ENCODE measurements at places on chromosomes 16 and 17.

- DNase-seq, result no peak
Measured at GRCh38 chr16:7979448-7980132, 610.7 kb downstream of the TMEM114 start.

DNA sequence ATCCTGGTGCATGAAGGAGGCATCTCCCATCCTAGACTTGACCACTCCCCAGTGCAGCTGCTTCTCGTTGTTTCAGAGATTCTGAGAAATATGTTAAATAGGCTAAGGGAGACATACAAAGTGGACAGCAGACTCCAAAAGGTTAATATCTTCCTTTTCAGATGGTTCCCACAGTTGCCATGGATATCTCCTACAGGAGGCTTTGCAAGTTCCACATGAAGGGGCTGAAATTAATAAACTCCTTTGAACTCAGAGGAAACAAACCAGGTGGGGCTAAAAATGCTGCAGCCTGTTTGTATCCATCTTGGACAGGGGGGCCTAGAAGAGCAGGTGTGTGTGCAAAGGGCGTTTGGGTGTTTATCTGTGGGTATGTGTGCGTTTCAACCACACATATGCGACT is 257.4 kb upstream of the XYLT1 start:
- no peak for DNase-seq

GRCh38 chr17:79813297-79814126 is 16.6 kb upstream of the CBX8 start:
- DNase-seq, result no peak

GRCh38 chr17:1289695-1290094 is 10.2 kb downstream of the TRARG1 start:
- DNase-seq, result no peak

DNA sequence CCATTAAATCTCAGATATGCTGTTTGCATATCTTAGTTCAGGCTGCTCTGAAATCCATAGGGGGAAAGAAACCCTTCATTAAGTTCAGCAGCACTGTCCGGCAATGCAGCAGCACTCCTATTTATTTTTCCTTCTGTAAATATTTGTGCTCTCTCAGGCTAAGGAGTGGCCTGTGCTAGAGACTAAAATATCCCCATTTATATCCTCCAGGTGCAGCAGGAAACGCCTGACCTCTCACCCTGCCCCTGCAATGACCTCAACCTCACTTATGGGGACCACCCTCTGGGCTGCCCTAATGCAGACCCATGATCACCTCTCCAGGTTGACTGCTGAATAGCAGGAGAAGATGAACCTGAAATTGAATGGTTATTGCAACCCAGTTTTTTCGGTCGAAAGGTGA is 165.0 kb upstream of the ELAC2 start:
- no peak for DNase-seq

DNA sequence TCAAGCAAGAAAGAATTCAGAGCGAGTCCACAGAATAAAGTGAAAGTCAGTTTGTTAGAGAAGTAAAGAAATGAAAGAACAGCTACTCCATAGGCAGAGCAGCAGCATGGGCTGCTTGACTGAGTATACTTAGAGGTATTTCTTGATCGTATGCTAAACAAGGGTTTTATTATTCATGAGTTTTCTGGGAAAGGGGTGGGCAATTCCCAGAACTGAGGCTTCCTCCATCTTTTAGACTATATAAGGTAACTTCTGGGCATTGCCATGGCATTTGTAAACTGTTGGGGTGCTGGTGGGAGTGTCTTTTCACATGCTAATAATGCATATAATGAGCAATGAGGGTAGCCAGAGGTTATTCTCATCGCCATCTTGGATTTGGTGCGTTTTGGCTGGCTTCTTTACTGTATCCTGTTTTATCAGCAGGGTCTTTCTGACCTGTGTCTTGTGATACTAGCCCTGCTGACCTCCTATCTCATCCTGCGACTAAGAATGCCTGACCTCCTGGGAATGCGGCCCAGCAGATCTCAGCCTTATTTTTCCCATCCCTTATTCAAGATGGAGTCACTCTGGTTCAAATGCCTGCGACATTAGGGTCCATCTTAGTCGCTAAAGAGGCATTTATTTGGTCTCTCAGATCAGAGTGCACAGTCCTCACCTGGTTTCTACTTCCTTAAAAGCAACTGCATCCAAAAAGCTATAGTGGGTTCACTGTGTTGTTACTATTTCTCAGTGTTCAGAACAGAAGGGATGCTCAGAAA is 100.6 kb upstream of the CACNG5 start:
- DNase-seq, result no peak

GRCh38 chr16:7871371-7871770 is 538.7 kb downstream of the RBFOX1 start:
- no peak for DNase-seq

- no peak for DNase-seq
Measured at GRCh38 chr16:21980032-21980431, 20.9 kb downstream of the PDZD9 start.

DNA sequence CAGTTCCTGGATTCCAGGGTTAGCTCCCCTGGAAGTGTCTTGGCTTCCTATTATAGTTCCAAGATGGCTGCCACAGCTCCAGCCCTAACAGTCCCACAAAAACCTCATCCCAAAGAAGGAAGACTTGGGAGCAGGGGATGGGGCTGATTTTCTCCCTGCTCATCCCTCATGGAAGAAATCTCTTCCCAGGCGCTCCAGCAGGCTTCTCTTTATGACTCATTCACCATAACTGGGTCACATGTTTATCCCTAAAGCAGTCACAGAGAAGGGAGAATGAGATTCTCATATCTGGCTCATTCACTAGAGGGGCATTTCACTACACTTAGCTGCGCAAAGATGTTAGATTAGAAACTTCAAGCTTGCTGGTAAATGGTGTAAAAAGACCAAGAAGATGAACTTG is 206.5 kb upstream of the IRX3 start:
- DNase-seq, result no peak

DNA sequence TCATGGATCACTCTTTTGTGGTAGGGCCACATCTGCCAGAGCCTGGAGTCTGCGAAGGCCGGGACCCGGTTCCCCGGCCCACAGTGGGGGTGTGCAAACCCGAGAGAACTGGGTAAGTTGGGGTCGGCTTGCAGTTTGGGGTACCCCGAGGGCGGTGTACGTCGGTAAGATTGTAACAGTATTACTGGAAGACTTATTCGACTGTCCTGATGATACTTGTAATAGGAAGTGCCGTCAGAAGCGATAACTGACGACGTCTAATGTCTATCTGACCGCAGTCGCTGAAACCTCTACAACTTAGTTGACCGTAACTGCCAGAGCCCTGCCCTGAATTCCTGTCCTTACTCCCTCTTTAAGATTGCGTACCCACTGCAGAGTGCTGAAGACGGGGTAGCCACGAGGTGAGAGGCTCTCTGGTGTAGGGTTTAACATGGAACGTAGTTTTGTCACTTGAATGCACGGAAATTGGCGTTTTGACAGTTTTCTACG is 24.0 kb downstream of the TRPV2 start:
- peak; percentile 46 for DNase-seq

GRCh38 chr16:68264128-68265077 is at the start of gene SLC7A6:
TSS of gene SLC7A6 (plus strand) at chr16:68264526. CDS start at chr16:68274727, 10,201 bp downstream.
- DNase-seq, result peak; percentile 87

DNA sequence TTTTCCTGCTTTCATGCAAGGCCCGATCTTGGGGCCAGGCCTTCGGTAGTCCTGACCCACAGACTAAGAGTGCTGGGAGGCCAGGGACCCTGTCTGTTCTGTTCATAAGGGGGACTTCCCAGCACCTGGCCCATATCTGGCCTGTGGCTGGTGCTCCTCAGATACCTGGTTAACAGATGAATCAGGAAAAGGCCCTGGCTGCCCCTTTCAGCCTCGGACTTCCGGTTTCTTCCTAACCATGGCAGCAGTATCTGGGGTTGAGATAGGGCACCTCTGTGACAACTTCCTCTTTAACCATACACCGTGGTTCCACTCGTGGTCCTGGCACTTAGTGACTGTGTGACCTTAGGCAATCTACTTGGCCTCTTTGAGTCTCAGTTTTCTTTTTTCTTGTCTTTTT is 18.4 kb downstream of the PLCG2 start:
- DNase-seq, result peak; percentile 28

- no peak for DNase-seq
Measured at GRCh38 chr17:37094391-37094790, 145.6 kb downstream of the AATF start.

DNA sequence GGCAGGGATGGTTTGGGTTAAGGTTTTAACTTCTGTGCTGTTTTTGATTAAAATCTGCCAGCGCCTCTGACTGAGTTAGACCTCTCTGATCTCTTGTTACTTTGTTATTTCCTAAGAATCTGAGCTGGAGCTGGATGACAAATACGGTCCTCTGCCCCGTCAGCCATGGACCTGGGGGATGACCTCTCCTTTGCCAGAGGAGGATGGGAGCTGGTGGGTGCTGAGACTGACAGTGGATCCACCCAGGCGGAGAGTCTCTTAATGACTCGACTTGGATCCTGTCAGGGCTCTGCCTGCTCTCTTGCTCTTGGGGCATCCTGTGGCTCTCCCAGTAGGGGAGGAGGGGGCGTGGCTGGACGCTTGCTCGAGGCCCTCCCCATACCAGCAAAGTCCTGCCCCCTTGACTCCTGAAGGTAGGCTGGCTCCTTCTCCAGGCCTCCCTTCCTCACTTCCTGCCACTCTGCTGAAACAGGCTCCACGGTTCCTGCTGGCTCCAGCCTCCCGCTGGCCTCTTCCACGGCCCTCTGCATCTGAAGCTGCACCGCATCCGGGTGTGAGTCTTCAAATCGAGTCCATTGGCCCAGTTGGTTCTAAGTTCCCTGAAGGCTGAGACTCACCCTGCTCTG is 24.8 kb upstream of the MAP3K14 start:
- DNase-seq, result no peak

DNA sequence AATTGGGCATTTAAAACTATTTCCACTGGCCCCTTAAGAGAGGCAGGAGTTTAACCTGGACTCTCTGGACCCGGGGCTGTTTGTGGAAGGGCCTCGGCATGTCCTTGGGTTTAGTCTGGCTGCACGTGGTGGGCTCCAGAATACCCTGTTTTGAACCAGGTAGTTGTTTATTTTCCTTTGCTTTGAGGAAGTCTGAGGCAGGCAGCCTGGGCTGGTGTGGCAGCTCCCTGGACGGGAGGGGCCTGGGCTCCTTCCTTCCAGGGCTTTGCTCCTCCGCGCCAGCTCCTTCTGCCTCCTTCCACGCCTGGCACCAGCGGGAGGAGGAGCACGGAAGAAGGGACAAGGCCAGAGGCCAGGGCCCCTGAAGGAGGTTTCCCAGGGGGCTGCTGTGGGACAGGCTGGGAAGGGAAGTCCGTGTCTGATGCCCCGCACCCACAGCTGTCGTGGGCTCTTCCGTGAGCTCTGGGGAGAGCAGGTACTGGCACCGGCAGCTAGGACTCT is 15.5 kb downstream of the BANP start:
- no peak for DNase-seq

DNA sequence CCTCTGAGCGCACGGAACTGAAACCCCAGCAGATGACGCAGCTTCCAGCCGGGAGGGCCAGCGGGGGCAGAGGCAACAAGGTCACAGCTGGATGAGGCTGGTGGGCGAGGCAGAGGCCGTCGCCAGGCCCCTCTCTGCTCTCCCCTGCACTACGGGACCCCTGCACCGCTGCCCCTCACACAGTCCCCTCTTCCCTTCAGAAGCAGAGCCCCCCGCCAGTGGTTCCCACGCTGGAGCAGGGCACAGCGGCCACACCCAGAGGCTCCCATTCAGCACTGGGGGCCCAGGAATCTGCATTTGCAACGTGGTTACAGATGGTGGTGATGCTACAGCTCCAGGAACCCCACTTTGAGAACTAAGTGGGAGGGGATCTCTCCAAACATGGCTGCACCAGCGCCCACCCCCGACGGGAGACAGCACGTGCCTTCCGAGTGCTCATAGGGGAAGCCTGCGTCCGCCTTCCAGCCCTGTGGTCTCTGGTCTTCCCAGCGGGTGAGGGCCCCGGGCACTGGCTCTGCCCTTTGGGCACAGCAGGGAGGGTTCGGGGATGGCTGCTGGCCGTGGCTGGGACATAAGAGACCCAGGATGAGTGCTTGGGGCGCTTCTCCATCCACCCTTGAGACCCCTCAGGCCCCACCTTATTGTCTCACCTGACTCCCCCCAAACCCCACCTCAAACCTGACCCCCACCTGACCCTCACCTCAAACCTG is 4.7 kb upstream of the RAB40B start:
- no peak for DNase-seq

GRCh38 chr17:19418251-19418992 is 7.4 kb downstream of the RNF112 start:
- peak; percentile 39 for DNase-seq

DNA sequence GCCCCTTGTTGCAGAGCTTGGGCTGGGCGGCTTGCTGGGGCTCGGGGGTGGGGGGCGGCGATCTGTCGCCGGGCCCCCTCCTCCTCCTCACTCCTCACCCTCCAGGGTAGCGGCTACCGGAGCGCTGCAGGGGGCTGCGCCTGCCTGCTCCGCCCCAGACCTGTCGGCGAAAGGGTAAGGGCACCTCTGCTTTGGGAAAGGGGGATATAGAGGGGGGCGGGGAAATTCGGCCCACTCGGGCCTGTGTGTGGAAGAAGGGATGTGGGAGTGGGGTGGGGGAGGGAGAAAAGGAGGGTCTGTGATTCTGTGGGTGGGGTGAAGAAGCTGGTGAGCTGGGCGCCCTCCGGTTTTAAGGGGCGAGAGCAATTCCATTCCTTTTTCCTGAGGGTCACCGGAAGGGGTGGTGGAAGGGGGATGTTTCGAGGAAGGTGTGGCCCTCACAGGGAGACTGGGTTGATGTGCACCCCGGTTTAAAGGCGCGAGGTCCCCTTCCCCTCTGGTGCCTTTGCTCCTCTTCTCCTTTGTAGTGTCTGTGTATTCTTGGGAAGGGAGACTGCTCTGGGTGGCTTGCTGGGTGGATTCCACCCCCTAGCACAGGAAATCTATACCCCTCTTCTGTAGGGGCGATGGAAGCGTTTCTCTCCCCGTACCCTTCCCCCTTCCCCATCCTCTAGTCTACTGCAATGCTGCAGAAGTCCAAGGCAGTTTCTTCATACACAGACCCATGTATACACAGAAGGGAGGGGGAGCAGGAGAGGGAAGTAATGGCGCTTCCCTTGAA is 878 bp downstream of the TAOK1 start:
- DNase-seq, result peak; percentile 18

DNA sequence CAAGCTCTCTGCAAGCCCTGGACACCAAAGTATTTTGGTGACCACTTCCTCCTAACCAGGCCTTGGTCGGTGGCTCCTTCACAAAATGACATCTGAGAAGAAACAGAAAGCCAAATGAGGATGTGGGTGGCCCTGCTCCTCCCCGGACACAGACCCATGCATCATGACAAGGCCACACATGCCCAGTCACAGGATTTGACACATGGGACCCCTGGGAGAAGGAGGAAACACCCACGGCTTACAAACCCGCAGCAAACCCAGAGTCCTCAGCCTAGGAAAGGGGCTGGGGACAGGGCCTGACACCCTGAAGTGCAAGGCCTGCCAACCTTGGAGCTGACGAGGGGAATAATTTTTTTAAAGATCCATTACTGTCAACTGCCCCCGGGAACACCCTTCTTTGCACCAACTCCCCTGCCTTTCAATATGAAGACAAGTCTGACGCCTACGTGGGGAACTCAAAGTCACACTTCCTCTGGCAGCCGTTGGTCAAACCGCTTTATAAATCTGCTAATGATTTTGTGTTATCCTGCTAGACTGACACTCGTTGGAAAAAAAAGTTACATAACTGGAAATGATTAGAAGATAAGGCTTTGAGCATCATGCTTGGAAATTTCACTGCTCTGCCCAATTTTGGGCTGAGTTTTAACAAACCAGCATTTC is 41.3 kb downstream of the GAS7 start:
- peak; percentile 16 for DNase-seq

Data from activated CD4-positive, alpha-beta memory T cell treated with anti-CD3 and anti-CD28 coated beads, Interleukin-2, amount 10 ng/mL, durations not matched to agents 7 days and 5 days (primary cell).